CD4-positive, alpha-beta T cell treated with Interleukin-6 for 4 hours (primary cell): ENCODE measurements at places on chromosomes 7 and 10.

- no peak for DNase-seq
Observed at GRCh38 chr10:93494494-93494893, 1.9 kb upstream of the CEP55 start.

DNA sequence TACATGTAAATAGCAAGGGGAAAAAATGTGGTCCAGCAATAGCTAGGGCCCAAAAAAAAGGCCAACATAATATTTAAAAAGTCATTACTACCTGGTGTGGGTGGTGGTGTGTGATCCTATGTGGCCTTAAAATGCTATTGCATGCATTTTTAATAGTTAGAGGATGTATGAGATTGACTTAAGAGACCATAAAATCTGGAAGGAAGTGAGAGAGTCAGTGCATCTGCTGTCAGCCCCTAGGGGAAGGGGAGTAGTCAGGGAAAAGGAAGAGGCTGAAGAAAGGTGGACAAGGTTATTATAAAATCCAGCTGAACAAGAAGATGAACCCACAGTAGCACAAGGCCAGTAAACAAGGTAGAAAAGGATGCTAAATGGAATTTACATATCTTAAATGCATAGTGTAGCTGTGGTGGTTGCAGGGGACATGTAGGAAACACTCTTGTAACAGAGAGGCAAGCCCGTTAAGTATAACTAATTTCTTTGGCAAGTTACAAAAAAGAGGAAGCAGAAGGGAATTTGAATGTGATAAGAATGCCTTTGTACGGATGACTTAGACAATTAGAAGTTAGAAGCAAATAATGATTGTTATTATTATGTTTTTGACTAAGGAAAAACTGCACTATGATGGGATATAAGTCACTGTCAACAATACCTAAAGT is 11.9 kb upstream of the NDUFA5 start:
- DNase-seq = no peak

GRCh38 chr7:81482600-81483186 is 287.2 kb downstream of the HGF start:
- DNase-seq = no peak

DNA sequence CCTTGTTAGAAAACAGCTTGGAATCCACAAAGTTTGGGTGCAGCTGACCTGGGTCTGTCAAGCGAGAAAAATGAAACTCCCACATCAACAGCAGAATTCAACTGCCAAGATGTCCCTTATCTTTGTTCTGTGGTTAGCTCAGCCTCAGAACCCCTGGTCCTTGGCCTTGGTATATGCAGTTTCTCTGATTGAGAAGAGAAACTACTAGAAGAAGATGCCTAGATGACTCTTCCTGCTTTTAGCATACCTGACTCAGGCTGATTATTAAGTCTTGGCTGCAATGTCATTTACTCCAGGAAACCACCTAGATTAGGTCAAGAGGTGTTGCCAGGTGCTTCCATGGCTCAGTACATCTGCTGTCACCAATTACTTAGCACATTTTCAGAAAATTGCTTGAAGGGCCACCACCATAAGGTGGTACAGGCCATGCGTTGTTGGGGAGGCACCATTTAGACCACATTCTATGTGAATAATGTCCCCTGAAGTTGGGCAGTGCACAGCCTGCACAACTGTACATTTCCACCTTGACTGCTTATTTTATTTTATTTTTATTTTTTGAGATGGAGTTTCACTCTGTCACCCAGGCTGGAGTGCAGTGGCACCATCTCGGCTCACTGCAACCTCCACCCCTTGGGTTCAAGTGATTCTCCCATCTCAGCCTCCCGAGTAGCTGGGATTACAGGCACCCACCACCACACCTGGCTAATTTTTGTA is 59.4 kb upstream of the ZNF438 start:
- DNase-seq = no peak

GRCh38 chr7:36314491-36314890 is 75.2 kb upstream of the ANLN start:
- no peak for DNase-seq

DNA sequence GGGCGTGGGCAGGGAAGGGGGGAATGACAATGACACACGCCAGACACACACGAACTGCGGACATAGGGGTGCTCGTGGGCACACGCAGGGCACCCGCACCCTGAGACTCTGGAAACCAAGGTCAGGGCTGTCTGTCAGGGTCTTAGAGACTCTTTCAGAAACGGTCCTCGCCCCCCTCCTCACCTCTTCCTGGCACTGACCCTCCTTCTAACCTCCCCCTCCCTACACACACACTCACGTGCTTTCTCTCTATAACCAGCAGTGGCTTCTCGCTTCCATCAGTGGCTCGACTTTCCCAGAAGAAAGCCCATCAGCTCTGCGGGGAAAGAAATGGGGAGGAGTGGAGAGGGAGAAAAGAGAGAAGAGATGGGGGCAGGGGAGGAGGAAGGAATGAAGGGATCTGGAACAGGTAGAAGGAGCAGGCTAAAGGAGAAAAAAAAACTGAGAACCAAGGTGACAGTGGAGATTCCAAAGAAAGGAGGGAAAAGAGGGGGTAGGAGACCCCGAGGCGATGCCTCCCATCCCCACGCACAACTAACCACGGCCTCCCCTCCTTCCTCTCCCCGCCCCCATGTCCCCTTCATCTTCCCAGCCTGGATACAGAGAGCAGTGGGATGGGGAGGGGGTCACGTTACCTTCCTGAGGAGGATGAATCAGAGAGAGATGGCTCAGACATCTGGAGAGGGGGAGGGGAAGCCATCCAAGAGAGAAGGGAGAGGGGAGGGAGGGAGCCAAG is 1.7 kb upstream of the VGF start:
- no peak for DNase-seq

GRCh38 chr10:21976739-21977138 is 26.8 kb downstream of the DNAJC1 start:
- DNase-seq = no peak

DNA sequence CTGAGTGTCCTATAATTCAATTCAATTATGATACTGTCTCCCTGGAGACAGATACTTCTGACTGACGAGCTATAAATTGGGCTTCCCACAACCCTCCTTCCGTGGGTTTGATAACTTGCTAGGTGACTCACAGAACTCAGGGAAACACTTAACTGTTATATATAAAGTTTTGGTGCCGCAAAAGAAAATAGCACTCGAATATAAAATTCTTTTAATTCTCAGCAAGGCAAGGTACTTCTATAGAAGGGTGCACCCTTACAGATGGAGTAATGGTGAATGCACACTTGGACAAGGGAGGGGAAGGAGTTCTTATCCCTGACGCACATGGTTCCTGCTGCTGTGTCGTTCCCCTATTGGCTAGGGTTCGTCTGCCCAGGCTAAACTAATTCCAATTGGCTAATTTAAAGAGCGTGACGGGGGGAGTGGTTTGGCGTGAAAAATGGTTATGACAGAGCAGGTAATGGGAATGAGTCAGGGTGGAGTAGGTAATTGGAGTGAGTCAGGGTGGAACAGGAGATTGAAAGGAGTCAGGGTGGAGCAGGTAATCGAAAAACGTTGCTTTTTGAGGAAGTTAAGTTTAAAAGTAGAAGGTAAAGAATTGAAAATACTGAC is 20.8 kb upstream of the GHITM start:
- DNase-seq = no peak

GRCh38 chr10:125742465-125742864 is 23.0 kb downstream of the EDRF1 start:
- no peak for DNase-seq

DNA sequence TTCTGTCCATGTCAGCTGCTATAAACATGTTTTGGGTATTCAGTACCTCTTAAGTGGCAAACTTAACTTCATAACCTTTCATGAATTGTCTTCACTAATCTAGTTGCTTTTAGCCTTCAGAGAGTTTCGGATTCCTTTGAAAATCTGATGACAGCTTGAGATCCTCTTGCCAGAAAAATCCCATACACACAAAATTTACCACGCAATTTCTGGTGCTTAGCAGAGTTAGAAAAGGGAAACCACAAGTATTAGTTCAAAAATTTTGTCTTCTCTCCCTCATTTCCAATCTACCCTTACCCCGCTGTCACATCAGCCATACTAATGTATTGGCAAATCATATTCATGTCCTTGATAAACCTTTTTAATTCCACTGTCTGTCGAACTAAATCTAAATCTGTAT is 72.7 kb upstream of the TMEM106B start:
- DNase-seq = no peak

GRCh38 chr10:90195288-90195840 is 494.0 kb downstream of the KIF20B start:
- no peak for DNase-seq

- DNase-seq = peak; percentile 90
Observed at GRCh38 chr10:119305860-119306513, 98.6 kb downstream of the GRK5 start.

DNA sequence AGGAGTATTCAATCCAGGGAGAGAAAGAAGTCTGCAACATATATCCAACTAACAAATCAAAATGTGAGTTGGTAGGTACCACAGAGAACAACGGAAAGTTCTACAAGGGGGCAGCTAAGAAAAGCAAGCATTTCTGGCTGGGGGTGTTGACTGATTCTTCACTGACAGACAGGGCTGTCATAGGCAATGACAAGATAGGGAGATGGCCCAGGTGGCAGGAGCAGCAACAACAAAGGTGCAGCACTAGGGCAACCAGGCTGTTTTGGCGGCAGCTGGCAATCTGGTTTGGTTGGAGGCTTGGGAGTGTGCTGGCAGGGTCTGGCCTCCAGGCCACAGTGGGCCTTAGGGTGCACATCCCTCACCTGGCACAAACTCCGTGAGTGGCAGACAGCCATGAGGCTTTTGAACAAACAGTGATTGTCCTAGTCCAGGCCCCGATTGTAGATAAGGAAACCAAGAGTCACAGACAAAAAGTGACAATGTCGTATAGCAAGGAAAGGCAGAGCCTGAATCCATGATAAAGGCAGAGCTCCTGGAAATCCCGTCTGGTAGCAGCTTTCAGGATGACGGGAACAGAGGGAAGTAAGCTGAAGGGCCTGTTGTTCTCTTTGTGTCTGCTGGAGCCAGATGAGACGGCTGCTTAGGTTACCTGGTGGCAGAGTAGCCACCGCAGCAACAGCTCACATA is 28.4 kb downstream of the DPCD start:
- DNase-seq = no peak

DNA sequence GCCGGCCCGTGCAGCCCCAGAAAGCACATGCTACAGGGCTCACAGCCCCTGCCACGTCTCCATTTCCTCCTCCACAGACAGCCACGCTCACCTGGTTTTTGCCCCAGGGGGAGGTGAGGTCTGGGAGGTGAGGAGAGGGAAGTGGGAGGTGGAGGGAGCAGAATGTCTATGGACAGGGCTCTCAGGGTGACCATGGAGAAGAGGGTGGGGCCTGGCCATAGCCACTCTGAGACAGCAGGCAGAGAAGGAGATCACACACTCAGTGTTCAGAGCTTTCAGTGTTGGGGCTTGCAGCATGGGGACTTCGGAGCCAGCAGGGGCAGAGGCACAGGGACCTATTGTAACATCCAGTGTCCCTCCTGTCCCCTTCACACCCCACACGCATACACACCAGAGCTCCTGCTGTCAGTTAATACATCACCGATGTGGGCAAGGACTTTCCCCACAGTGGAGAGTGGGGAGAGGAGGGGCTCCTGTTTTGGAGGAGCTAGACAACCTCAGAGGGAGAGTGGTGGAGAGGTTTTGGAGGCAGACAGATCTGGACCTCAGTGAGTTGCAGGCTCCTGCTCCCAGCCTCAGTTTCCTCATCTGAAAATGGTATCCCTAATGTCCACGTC is 14.4 kb downstream of the WDFY4 start:
- DNase-seq = no peak

GRCh38 chr7:75771224-75771623 is 787 bp downstream of the CCL26 start:
- DNase-seq = no peak

- DNase-seq = no peak
Observed at GRCh38 chr7:84950836-84951235, 236.0 kb downstream of the SEMA3D start.

- DNase-seq = no peak
Observed at GRCh38 chr10:22837771-22838170, 90.1 kb upstream of the ARMC3 start.

- no peak for DNase-seq
Observed at GRCh38 chr7:36667007-36667745, 57.1 kb downstream of the AOAH start.

GRCh38 chr10:89369156-89370105 is 8.4 kb upstream of the IFIT1B start:
- DNase-seq = peak; percentile 48

DNA sequence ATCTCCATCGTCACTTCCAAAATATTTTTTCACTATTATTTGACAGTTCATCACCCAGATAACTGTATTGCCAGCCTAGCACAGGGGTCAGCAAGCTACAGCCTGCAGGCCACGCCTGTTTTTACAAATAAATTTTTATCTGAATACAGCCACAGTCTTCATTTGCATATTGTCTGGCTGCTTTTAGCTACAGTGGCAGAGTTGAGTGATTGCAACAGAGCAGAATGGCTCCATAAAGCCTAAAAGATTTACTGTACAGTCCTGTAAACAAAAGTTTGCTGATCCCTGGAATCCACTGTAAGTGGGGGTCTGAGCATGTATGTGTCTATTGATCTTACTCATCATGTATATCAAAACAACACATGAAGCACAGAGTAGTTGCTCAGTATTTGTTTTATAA is 45.9 kb upstream of the GNAI1 start:
- no peak for DNase-seq

DNA sequence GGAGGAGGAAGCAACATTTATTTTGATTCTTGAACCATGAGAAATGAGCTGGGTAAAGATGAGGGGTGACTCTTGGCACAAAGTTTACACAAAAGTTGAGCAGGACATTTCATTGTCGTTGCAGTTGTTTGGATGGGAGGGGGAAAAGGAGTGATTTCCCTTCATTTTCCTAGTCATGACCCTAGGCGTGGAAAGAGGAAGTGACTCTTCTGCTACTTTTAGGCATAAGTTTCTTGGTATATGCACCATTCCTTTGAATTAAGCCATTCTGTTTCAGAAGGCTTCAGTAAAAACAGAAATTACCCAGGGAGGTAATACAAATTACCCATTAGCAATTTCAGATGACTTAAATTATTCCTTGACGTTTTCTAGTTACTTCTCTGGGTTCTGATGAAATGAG is 113.9 kb upstream of the FAM171A1 start:
- DNase-seq = no peak

GRCh38 chr10:114662646-114663217 is 4.7 kb upstream of the ABLIM1 start:
- no peak for DNase-seq

- DNase-seq = no peak
Observed at GRCh38 chr10:24556750-24557742, 166.6 kb downstream of the ARHGAP21 start.

DNA sequence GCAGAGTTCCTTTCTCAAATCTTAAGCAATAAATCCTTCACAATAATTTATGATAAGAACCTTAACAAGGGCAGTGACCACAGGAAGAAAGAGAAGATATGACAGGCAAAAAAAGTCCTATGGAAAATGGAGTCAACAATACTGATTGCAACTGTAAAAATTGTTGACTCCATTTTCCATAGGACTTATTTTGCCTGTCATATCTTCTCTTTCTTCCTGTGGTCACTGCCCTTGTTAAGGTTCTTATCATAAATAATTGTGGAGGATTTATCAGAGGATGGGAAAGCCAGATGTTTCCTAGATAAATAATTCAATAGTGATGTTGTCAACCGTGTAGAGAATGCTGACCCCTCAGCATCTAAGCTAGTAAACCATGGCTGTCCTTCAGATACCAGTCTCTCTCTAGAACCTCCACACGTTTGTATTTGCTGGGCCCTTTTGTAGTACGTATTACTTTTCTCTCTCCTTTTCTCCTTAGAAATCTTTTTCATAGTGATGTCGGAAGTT is 172.6 kb upstream of the BET1 start:
- DNase-seq = no peak
